Left colon (tissue), 2 donors: ENCODE measurements at places on chromosomes 5 and 9. TPM values are rescaled to one million over a fixed set of nuclear protein-coding genes. Genes with fewer than 3 reads are reported as not detected.

FAM221B gene
- not detected for total RNA-seq

IRX4 gene
- total RNA-seq: not detected

CLIC3 gene
- total RNA-seq: 3.8 TPM

RRAGA gene
- total RNA-seq: 60.1 TPM

MOB3B gene
- 42.2 TPM for total RNA-seq

PDLIM4 gene
- 1.5 TPM for total RNA-seq

PPIC gene
- total RNA-seq: 86.0 TPM

C8G gene
- total RNA-seq: 3.9 TPM

TARS1 gene
- 163 TPM for total RNA-seq

KIF2A gene
- total RNA-seq: 46.9 TPM

DCTN4 gene
- total RNA-seq: 44.6 TPM

PHF24 gene
- 0.12 TPM for total RNA-seq

PTGES2 gene
- total RNA-seq: 84.2 TPM

CDC14B gene
- total RNA-seq: 20.8 TPM

SOX30 gene
- 0.15 TPM for total RNA-seq

IFNA21 gene
- total RNA-seq: not detected

RPL12 gene
- 857 TPM for total RNA-seq

BTNL3 gene
- 20.5 TPM for total RNA-seq

OTULINL gene
- 63.1 TPM for total RNA-seq

FRMD3 gene
- 23.8 TPM for total RNA-seq

SLC25A48 gene
- 2.8 TPM for total RNA-seq
